Activated CD4-positive, alpha-beta T cell treated with anti-CD3 and anti-CD28 coated beads for 1 hour (primary cell): ENCODE measurements at places on chromosomes 6 and 20.

GRCh38 chr20:60049601-60050000 lies 91.4 kb downstream of the CDH26 start:
- DNase-seq, result no peak

- no peak for DNase-seq
Observed at GRCh38 chr6:97995158-97995557, 712.1 kb upstream of the MMS22L start.

GRCh38 chr6:31402324-31403282 lies 792 bp upstream of the MICA start:
- no peak for DNase-seq

DNA sequence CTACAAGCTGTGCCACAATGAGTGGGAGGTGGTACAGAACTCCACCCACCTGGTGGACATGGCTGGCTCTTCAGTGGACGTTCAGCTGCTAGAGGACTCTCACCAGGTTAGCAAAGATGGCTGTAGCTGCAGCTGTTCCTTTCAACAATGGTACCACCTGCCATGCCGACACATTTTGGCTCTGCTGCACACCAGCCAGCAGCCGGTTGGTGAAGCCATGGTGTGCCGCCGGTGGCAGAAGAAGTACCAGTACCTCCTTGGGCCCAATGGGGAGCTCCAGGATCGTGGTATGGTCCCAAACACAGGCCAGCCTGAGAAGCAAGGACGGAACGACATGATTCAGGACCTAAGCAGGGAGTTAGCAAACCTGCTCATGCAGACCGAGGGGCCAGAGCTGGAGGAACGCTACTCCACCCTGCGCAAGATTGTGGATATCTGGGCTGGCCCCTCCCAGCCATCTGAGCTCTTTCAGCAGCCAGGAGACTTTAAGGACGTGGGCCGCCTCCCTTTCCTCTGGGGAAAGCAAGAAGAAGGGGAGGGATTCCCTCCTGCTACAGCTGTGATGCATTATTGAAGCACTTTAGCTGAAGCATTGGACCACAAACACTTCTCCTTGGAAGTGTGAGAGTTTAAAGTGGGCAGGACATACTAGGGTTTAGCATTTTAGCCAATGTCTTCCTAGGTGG lies 2.8 kb upstream of the ZSWIM1 start:
- DNase-seq, result no peak

- no peak for DNase-seq
Observed at GRCh38 chr6:53811082-53811481, 16.3 kb downstream of the LRRC1 start.

GRCh38 chr20:32339116-32339515 lies 19.0 kb upstream of the ASXL1 start:
- DNase-seq, result no peak

DNA sequence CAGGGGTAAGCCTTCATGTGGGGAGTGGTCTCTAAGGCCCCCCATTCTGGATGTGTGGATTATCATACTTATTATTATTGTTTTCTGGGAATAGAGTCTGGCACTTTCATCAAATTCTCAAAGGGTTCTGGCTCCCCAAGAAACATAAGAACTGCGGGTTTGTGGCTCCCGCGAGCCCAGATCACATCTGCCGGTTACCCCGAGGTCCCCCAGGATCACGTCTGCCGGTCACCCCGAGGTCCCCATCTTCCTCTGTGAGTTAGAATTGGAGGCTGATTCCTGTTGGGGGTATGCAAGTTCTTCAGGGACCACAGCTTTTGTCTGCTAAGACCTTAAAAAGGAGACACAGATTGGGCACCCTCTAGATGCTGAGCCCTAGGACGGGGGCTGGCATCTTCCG lies 116.7 kb upstream of the FRMD1 start:
- DNase-seq, result no peak

DNA sequence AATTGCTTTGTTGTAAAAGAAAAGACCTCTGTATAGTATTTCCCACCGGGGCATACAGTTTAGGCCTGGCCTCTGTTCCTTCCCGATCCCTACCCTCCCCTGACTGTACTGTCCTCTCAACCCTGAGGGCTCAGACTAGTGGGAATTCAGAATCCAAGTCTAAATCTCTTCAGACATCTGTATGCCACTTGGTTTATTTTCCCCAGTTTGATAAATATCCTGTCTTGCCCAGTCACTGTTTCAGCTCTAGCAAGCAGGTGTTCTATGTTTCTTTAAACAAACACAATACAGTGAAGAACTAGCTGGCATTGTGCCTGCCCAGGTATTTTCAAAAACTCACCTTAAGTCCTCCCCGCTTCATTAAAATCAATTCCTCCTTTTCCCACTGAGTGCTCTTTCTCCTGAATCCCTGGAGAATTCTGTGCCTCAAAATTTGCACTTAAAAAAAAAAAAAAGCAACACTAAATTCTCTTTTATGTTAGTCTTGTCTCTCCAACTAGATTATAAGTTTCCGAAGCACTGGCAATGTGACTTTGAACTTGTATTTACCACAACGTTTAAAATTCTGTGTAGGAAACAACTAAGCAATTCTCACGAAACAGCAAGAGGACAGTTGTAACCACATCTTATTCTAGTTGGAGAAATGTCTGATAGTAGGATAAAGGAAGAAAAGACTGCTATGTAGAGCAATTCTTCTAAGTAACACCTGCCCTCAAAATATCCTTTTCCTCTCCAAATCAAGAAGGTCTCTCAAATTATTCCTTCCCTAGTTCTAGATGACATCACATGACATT lies 112.0 kb upstream of the CARMIL1 start:
- DNase-seq, result no peak

DNA sequence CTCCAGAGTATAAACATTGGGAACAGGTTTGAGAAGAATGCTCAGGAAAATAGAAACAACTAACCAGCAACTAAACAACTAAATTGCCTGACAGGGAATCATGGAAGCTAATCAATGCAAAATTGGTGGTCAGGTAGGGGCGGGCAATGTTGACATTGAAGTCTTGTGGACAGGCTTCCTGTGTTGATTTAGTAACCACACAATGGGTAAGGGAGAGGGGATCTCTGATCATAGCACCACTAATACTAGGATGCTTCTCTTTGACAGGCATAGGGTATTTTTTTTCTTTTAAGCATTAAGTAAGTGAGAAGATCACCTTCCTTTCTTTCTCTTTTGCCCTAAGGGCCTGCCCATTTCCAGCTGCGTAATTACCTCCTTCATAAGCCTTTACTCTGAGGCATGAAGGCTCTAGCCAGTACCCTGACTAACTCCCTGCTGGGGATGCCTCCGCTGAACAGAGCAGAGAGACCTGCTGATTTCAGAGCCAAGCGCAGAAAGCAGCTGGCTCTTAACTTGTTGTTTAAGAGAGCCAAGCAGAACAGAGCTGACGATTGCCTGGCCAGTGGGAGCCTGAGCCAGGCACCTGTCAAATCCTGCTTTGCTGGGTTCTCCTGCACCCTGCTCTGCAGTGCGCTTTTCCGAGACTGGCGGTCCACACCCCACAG lies 118.7 kb downstream of the BMP2 start:
- DNase-seq, result no peak

- DNase-seq, result no peak
Observed at GRCh38 chr6:101663100-101663499, 269.6 kb downstream of the GRIK2 start.

DNA sequence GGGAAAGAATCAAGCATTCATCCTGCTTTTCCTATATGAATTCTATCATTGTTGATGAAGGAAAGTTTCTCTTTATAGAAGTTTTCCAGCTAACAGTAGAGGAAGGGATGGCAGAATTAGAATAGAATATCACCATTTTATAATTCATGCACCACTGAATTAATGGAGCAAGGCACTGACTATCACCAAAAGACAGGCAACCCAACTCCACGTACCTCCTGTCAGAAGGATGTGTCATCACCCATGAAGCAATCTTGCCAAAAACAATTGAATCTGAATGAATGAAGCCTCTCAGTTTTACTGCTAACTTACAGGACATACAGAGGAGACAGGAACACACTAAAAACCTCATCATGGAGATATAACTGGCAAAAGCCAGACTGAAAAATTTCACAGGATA lies 122.4 kb downstream of the NFATC2 start:
- no peak for DNase-seq

DNA sequence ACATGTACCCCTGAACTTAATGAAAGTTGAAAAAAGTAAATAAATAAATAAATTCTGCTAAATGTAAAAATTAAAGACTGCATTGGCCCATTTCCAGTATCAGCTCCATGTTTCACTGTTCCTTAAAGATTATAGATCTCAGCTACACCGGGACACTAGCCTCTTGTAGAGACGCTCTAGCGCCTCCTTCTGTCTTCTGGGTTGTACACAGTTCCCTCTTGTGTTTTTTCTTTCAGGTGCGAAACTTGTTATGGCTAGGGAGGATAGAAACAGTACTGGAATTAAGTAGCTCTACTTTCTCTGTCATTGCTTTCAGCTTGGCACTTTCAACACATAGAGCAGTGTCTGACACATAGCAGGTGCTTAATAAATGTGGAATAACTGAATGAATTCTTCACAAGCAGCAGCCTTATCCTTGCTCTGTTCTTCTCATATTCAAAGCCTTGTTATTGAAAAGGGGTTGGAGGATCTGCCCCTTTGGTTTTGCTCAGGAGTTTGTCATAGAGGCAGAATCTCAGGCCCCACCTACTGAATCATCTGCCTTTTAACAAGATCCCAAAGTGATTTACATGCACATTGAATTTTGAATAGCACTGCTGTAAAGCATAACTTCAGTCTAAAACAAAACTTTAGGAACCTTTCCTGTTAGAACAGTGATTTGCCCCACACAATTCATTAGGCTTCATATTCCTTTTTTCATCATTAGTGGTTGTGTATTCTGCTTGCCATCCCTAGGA lies 92.3 kb downstream of the FIG4 start:
- no peak for DNase-seq
